ENCODE measurements at places on chromosomes 1 and 21.

DNA sequence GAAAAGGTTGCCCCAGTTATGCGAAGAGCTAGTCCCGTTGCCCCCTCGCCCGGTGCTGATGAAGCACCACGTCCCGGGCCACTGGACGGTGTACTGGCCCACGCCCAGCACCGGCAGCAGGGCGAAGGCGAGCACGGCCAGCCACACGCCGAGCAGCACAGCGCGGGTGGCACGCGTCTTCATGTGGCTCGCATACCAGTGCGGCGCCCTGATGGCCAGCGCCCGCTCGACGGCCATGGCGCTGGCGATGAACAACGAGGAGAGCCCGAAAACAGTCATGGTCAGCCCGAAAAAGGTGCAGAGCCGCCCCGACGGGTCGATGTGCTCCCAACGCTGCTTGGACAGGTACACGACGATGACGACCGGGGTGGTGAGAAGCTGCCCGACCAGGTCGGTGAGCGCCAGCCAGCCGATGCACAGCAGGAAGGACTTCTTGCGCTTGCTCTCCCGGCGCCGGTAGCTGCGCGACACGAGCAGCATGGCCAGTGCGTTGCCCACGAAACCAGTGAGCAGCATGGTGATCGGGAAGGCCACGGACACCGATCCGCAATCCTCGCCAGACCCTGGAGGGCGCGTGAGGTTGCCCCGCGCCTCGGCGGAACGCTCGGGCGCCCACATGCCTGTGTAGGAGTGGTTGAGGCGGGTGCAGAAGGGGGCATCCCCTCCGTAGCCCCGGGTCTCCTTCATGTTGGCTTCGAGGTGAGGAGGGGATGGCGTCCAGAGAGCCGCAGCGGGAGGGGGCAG is 553 bp downstream of the PTGER3 start:
- DNase-seq, result no peak

DNA sequence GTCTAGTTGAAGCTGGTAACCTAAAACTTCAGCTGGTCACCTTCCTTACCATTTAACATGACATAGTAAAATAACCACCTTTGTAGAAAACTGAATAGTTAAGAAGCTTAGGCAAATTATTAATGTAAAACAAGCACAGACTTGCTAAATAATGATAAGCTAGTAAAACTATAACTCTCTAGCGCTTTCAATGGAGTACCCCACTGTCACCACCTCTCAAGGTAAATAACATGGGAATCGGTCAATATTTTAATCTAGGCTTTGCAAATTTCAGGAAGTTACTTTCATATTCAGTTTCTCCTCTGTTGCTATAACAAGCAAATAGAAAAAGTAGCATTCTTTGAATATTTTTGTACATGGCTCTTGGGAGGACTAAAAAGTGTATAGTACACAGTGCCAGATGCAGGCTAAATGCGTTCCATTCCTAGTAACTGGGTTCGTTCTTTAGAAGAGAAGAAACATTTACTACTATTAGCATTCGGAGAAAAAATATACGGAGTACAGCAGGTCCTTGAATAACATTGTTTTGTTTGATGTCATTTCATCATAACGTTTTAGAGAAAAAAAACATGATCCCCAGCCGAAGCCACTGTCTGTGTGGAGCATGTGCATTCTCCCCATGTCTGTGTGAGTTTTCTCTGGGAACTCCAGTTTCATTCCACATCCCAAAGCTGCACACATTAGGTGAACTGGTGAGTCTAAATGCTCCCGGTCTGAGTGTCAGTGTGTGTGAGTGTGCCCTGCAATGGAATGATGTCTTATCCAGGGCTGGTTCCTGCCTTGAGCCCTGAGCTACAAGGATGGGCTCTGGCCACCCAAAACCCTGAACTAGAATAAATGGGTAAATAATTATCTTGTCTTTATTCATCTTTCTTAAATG is 52.5 kb downstream of the EPRS1 start:
- DNase-seq, result no peak

- DNase-seq, result no peak
These were observed 1.0 kb upstream of the DENND2D start for GRCh38 chr1:111201275-111202090.

GRCh38 chr1:44805311-44806024 is 1.7 kb downstream of the DYNLT4 start:
- no peak for DNase-seq

DNA sequence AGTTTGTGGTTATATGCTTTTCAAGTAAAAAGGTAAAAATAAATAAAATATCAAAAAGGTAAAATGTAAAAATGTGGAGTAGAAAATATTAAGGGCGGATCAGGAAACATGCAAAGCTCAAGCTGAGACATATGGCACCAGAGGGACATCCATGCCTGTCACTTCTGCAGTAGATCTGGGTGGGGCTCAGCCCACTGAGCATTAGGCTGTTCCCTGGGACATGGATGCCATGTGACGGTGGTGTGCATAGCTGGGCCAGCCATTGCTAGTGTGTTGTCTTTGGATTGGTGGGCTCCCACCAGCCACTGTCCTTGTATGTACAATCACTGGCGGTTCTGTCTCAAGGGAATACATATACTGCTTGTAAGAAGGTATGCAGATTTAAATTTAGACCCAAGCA is 3.0 kb downstream of the TTC13 start:
- no peak for DNase-seq

DNA sequence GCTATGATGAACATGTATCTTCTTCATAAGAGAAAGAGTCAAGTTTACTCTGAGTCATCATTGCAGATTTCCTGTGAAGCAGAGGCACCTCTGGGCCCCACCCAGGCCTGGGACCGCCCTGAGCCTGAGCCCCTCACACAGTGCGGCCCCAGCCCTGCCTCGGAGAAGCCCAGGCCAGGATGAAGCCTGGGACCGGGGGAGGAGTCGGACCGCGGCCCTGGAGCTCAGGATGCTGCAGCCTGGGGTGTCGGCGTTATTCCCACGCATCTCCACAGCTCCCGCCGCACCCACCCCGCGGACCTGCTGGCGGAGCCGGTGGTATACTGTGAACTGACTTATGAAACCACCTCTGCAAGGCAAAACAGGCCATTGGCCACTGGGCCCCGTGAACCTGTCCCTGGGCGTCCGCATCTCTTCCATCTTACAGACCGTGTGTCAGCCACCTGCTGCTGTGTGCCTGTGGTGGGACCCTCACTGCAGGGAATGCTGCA is 2.4 kb upstream of the COL6A1 start:
- DNase-seq, result no peak

GRCh38 chr1:63794939-63795378 is 21.1 kb downstream of the ROR1 start:
- DNase-seq, result no peak

Data from foreskin keratinocyte (primary cell).